ENCODE measurements at places on chromosomes 2 and 18. TPM values are rescaled to one million over a fixed set of nuclear protein-coding genes. Genes with fewer than 3 reads are reported as not detected.

The OR6B2 gene
- total RNA-seq = not detected

The GPR45 gene
- total RNA-seq = not detected

DNA sequence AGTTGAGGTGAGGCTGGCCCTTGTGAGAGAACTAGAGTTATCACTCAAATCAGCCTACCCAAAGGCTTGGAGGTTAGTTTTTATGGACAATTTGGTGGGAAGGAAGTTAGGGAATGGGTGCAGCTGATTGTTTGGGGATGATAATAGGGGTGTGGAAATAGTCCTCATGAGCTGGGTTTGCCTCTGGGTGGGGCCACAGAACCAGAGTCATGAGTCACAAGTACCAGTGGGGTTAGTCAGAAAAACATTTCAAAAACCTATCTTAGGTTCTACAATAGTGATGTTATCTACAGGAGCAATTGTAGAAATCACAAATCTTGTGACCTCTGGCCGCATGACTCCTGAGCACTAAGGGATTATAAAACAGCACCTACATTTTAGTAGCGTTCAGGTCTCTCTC, 630.1 kb upstream of the PIK3C3 start:
- no peak for DNase-seq

DNA sequence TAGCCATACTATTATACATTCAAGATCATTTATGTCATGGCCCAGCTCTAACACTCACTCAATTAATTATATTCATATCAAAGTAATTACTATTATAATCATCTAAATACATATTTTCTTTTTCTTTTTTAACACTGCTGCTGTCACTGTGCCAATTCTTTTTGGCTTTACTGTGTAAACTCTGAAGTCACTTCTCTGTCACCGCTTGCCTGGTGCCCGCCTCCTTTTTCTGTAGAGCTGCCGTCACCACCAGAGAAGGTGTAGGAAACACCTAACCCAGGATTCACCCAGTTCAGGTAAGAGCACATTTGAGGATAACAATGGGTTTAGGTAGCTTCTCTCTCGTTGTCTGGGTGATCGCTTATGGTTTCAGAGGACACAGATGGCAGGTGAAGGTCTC, 93.3 kb downstream of the AOX1 start:
- no peak for DNase-seq

GRCh38 chr18:1296237-1296636, 391.6 kb downstream of the ADCYAP1 start:
- no peak for DNase-seq
